MCF 10A (cell line): ENCODE measurements at places on chromosomes 4 and X.

DNA sequence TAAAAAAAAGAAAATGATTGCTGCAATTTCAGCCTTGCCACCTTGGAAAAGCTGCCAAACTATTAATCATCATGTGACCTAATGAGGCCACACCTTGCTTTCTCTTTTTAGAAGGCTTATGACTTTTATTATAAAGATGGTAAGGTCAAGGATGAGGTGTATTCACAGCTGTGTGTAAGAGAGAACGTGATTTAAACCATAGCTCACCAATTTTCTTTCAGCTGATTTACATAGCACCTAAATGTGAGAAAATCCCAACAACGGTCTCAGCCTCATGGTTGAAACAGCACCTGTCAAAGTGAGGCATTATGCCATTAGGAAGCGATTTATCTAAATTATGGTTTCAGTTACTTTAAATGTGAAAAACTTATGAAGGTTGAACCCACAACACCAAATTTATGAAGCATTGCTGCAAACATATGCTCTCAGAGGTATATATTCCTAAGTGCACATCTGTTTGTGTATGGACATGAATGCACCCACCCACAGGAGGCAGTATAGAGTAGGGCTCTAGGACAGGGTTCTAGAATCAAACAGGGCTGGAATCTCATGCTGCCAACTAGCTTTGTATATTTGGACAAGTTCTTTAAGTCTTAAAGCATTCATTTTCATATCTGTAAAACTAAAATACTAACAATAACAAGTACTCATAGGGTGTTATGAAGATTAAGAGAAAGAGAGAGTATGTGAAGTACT lies 40.7 kb downstream of the ANXA3 start:
- DNase-seq = peak; percentile 35

GRCh38 chrX:69018416-69019072 lies 146.7 kb downstream of the PJA1 start:
- no peak for DNase-seq

DNA sequence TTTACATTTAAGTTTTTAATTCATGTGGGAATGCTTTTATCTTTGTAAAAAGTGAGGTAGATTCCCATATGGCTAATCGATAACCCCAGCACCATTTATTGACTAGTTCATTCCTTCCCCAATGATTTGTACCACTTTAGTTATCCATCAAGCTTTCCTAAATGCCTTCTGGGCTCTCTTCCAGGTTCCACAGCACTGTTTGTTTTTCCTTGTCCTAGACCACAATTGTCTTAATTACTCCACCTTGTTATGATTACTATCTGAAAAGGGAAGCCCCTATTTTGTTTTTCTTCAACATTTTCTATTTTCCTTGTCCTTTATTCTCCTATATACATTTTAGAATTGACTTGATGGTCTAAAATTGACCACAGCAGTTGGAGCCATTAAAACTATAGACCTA lies 48.5 kb upstream of the GPRIN3 start:
- peak; percentile 44 for DNase-seq

- DNase-seq = no peak
These were observed at the start of gene HSD17B13 for GRCh38 chr4:87322754-87323153. TSS of gene HSD17B13 (minus strand) at chr4:87322882. CDS start at chr4:87322841, 41 bp downstream.

GRCh38 chr4:3317656-3318211 lies 24.9 kb downstream of the RGS12 start:
- DNase-seq = no peak

- DNase-seq = no peak
These were observed 51.2 kb upstream of the HCCS start for GRCh38 chrX:11059933-11060332.

- no peak for DNase-seq
These were observed 57.6 kb downstream of the GSX2 start for GRCh38 chr4:54157606-54158005.

DNA sequence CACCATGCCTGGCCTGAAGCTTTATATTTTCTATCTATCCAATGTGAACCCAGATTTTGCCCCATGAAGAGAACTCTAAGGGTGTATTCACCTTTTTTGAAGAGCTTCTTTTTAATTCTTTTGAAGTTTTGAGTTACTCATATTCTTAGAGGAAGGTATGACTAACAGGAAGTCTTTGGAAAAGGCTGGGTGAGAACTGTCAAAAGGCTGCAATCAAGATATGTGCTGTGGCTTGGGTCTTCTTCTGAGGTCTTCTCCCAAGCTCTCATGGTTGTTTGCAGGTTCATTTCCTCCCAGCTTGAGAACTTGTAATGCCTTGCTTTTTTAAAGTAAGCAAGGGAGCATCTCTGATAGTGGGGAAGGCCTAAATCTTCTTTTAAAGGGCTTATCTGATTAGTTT lies 3.1 kb upstream of the C4orf17 start:
- DNase-seq = peak; percentile 26

GRCh38 chr4:101178731-101179130 lies 168.6 kb downstream of the PPP3CA start:
- no peak for DNase-seq

GRCh38 chrX:153334654-153335295 lies 822 bp downstream of the ZNF275 start:
- no peak for DNase-seq
